Esophagus (tissue), 2 donors: ENCODE measurements at places on chromosomes 13 and 19. TPM values are rescaled to one million over a fixed set of nuclear protein-coding genes. Genes with fewer than 3 reads are reported as not detected.

Gene DYRK1B
- polyA plus RNA-seq = 13.0 TPM

Gene TMC4
- 2.9 TPM for polyA plus RNA-seq

Gene ZNF112
- polyA plus RNA-seq = 0.90 TPM

Gene ZNF579
- 3.4 TPM for polyA plus RNA-seq

Gene NAXD
- 26.3 TPM for polyA plus RNA-seq

Gene NCCRP1
- 510 TPM for polyA plus RNA-seq

Gene ACER1
- polyA plus RNA-seq = 7.4 TPM

Gene TMEM150B
- polyA plus RNA-seq = 0.12 TPM
